ENCODE measurements at places on chromosomes 3 and 15. TPM values are rescaled to one million over a fixed set of nuclear protein-coding genes. Genes with fewer than 3 reads are reported as not detected.

GRCh38 chr3:180018543-180018942, 18.2 kb downstream of the PEX5L start:
- no peak for DNase-seq

GRCh38 chr3:156038869-156039268, 81.5 kb upstream of the KCNAB1 start:
- DNase-seq, result no peak

- no peak for DNase-seq
Measured at GRCh38 chr3:39289107-39289506, 9.3 kb upstream of the CX3CR1 start.

Gene ESYT3
- 1.7 TPM for total RNA-seq

Data from left colon (tissue), 2 donors.